Right renal pelvis (tissue), 4 donors: ENCODE measurements at places on chromosomes 7 and 10.

DNA sequence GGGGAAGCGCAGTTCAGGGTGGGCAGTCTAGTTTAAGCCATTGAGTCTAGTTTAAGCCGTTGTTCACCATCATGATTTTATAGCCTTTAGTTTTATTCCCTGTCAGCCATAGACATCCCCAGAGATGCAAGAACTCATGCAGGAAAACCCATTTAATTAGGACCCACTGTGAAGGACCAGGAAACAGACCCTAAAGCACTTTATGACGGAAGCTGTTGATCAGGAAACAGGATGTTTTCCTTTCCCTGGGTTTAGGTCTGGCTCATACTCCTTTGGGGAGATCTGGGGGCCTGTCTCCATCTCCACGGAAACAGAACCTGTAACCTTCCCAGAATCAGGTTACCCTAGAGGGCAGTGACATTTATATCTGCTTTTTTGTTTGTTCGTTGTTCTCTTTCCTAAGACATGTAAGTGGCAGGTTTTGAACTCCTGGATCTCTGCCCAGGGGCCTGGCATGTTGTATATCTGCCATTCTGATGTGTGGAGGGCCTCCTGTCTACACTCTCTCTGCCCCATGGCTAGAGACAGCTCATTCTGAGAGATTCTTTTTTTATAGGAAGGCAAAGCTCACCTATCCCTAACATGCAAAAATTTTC is 657.2 kb upstream of the GALNT17 start:
- DNase-seq, result no peak

- DNase-seq, result no peak
These were observed 230.9 kb downstream of the DNAJB6 start for GRCh38 chr7:157567666-157568065.

- DNase-seq, result no peak
These were observed 213.1 kb downstream of the CHRM2 start for GRCh38 chr7:137081321-137082093.

GRCh38 chr10:115084277-115084850 is 8.8 kb upstream of the ATRNL1 start:
- no peak for DNase-seq

DNA sequence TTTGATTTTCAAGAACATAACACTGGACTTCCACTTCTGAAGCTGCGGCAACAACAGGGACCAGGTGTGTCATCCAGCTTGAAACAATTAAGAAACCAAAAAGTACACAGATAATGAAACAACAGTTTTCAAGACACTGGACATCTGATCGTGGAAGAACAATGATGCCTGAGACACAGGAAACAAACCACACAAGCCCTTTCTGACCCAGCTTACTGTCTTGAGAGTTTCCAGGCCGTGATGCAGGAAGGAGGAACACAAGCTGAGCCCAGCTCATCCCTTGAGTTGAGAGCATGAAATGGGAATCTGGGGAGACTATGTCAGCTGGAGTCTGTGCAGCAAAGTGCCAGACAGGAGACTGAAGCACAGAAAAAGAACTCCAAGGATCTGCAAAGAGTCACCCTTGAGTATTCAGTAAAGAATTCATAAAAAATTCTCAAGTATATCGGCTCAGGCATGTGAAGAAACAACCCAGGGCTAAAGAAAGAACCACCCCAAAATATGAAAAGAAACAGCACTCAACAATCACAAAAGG is 91.6 kb downstream of the RNF32 start:
- DNase-seq, result no peak

DNA sequence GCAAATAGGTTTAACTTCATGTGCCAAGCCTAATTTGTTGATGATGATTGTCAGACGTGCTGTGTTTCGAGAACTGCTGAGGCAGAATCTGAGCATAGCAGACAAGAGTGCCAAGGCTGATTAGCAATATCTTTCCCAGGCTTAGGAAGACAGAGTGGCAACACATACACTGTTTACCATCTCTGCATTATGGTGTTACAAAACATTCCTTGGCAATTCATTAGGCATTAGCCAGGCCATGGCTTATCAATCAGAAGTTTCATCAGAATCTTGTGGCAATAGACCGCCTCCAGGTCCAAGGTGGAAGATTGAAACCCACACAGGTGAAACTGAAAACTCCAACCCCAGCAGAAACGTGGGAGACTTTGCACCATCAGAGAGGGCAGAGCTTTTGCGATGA is 148.5 kb downstream of the AOAH start:
- DNase-seq, result no peak

DNA sequence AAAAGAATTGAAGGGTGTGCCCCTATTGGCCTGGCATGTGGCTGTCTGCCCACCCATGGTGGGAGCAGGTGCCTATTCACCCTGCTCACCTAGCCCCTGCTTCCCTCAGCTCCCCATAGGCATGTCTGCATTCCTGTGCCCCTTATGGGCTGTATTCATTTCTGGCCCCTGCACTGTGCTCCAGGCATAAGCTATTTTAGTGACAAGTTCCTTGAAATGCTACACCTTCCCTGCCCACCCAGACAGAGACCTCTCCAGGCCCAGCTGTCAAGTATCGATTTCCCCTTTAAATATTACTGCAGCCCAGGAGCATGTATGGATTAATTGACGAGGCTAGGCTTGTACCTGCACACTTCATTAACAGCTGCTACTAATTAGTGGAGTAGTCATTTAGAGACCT is 235.4 kb downstream of the RPS24 start:
- no peak for DNase-seq

DNA sequence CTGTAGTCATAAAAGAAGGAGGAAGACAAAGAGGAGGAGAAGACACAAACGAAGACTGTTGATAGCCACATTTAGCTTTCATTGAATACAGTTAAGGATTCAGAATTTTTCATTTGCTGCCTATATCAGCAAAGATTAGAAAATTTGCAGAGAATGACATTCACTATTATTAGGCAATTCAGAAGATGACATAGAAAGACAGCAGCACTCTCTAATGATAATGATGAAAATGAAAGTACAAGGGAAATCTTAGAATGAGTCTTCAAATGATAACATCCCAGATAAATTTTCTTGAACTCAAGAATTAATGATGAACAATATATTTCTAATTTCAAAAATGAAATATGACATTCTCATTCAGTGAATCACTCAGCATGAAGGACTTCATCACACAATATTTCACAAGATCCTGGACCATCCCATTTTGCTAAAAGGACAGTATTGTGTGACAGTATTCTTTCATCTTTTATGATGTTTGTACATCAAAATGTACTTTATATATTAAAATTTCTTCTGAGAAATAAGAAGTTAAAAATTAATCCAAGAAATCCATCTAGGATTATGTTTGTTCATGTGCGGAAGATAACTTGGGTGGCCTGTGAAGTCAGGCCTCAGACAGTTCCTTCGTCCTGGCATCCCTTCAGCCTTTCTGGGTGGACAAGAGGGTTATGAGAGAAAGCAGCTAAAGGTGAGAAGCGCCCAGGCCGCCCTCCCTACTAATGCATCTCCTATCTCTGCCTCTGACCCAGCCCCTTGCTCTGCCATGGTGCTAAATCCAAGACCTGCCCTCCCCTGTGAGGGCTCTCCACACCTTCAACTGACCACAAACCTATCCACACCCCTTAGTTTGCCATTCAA is 47.4 kb upstream of the CAMK2B start:
- no peak for DNase-seq

DNA sequence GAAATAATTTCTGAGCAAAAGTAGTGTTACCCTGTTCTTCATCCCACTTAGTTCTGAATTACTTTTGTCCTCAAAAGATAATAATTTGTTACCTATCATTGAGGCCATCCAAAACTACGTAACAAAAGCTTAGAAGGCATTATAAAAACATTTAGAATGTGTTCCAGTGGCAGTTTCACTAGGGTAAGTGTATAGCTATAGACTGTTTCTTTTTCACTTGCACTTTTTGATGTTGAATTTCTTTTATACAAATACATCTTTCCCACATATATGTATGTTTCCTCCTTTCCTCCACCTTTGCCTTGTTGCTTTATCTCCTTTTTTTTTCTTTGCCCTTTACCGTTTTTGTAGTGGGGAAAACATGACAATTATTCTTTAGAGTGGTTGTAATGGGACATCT is 33.5 kb downstream of the CAPZA2 start:
- DNase-seq, result no peak

DNA sequence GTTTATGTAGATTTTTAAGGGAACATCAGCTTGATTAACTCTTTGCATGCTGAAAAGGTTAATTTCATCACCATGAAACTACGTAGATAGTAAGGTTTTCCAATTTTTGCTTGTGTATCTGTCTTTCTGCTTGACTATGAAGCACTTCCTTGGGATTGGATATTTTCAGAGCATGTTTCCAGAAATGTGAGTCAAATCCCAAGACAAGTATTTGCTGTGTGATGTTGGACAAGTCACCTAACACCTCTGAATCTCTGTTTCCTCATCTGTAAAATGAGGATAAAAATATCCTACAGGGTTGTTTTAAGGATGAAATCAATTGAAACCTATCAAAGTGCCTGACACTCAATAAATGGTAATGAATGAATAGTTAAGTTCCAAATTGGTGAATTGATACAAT is 42.4 kb downstream of the ANK3 start:
- no peak for DNase-seq

DNA sequence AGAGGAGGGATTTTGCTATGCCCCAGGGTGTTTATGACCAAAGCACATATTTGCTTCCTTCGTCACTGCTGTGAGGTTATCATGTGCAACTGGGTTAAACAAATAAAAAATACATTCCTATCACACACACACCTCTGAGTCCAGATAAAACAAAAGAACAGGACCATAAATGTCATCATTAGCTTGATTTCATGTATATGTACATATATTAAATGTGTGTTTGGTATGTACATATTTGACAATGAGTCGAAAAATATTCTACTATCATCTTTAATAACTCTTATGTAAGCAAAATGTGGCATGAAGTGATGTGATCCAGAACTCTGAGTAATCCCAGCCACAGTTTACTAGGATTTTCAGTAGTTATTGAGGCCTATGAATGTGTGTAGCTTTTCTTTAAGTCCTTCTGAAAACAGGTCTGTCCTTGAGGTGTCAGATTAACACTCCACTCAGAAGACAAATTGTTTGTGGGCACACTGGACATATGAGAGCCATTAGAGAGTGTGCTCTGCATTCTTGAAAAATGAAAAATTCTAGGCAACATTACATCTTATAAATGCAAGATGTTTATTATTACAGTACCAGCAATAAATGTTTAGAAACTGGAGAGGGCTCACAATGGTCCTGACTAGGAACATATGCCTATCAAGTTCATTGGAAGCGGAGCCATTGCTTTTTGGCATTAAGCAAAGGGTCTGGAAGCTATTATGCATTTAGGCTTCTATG is 335.1 kb upstream of the SEMA3A start:
- no peak for DNase-seq
